Progenitor cell of endocrine pancreas (in vitro differentiated cells): ENCODE measurements at places on chromosomes 6 and 20.

DNA sequence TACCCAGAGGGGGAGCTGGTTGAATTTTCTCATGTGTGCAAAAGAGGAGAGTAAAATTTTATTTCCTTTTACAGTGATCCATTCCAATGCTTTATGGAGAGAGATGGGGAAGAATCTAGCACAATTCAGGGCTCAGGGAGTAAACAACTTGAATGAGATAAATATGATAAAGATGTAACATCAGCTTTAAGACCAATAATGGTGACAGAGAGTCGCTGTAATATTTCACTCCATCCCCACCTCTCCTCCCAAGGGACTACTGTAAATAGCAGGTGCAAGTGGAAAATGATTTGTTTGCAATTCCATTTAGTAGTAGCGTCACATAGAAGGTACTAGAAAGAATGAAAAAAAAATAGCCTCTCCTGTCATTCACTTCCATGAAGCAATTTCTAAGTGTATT lies 4.8 kb downstream of the CRISP3 start:
- no peaks in the 10 kb centered on the region for H3K36me3 ChIP-seq
- H3K27ac ChIP-seq, result no peak overlapping the region
- H3K27me3 ChIP-seq, result no peaks in the 10 kb centered on the region
- H3K4me1 ChIP-seq, result peaks cover 7% of the 10 kb centered on the region
- H3K4me3 ChIP-seq, result no peak overlapping the region

- no peak for DNase-seq
- H3K36me3 ChIP-seq, result no peaks in the 10 kb centered on the region
These were observed 152.4 kb upstream of the SNX9 start for GRCh38 chr6:157670466-157671186.

- peaks cover 2% of the 10 kb centered on the region for H3K4me1 ChIP-seq
- H3K27ac ChIP-seq, result no peak overlapping the region
- no peak overlapping the region for H3K4me3 ChIP-seq
- peaks cover 20% of the 10 kb centered on the region for H3K27me3 ChIP-seq
These were observed 54.2 kb upstream of the SIRPA start for GRCh38 chr20:1840817-1841553.

DNA sequence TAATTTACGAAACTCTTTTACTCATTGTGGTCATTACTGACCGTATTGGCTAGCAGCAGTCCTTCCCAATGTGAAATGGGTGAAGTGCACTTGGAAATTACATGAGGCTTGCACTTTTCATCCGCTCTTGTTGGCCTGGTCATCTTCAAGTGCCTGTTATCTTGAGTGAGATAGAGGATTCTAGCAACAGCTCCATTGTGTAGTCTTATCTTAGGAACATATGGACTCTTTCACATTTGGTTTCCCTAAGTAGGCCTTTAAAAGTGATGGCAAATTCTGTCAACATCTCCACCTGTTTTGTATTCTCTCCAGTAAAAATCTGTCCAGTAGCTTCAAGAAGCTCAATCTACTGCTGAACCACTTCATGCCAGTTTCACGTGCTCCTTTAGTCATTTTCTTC lies 114.8 kb upstream of the MARCKS start:
- H3K27me3 ChIP-seq, result no peaks in the 10 kb centered on the region
- no peak for DNase-seq
- no peak overlapping the region for H3K27ac ChIP-seq
- H3K36me3 ChIP-seq, result no peaks in the 10 kb centered on the region

- H3K27me3 ChIP-seq, result no peaks in the 10 kb centered on the region
- H3K27ac ChIP-seq, result no peak overlapping the region
- H3K4me3 ChIP-seq, result no peak overlapping the region
- H3K4me1 ChIP-seq, result peaks cover 14% of the 10 kb centered on the region
- peaks cover 21% of the 10 kb centered on the region for H3K36me3 ChIP-seq
These were observed 77.0 kb downstream of the WDR27 start for GRCh38 chr6:169624785-169625184.

- no peak overlapping the region for H3K4me3 ChIP-seq
- no peaks in the 10 kb centered on the region for H3K36me3 ChIP-seq
- H3K27me3 ChIP-seq, result no peaks in the 10 kb centered on the region
- no peak for DNase-seq
These were observed 128.3 kb downstream of the FOXA2 start for GRCh38 chr20:22456109-22456508.

DNA sequence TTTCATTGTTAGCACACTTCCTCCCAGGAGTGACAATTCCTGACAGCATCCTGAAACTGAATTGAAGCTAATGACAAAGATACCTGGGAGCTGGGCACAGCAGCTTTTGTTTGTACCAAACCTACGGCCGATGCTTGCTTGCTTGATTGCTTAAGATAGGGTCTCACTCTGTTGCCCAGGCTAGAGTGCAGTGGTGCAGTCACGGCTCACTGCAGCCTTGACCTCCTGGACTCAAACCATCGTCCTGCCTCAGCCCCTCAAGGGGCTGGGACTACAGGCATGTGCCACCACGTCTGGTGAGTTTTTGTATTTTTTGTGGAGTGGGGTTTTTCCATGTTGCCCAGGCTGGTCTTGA lies 84.7 kb upstream of the SCP2D1 start:
- H3K4me3 ChIP-seq, result no peak overlapping the region
- peaks cover 20% of the 10 kb centered on the region for H3K27me3 ChIP-seq
- no peak overlapping the region for H3K27ac ChIP-seq
- H3K4me1 ChIP-seq, result peaks cover 27% of the 10 kb centered on the region
- no peak for DNase-seq

DNA sequence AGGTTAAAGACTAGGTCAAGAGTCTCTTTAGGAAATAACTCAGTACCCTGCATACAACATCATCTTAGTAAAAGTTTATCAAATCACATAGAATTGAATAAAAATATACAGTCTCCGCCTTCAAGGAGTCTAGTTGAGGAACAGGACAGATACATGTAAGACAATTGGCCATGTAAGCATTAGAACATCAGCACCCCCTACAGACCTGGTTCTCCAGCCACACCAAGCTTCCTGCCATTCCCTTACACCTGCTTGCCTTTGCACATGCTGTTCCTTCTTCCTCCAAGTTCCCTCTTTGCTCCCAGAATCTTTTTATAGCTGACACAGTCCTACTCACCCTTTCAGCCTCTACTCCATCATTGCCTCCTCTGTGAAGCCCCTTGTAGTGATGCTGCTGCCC lies 187.8 kb upstream of the LRFN2 start:
- H3K27ac ChIP-seq, result no peak overlapping the region
- no peak overlapping the region for H3K4me3 ChIP-seq
- H3K4me1 ChIP-seq, result no peaks in the 10 kb centered on the region
- H3K27me3 ChIP-seq, result peaks cover 3% of the 10 kb centered on the region
- no peak for DNase-seq
- H3K36me3 ChIP-seq, result no peaks in the 10 kb centered on the region

GRCh38 chr20:48281501-48281900 lies 496.2 kb upstream of the SULF2 start:
- H3K36me3 ChIP-seq, result no peaks in the 10 kb centered on the region
- DNase-seq, result no peak
- peaks cover 26% of the 10 kb centered on the region for H3K4me1 ChIP-seq
- no peaks in the 10 kb centered on the region for H3K27me3 ChIP-seq
- no peak overlapping the region for H3K27ac ChIP-seq

DNA sequence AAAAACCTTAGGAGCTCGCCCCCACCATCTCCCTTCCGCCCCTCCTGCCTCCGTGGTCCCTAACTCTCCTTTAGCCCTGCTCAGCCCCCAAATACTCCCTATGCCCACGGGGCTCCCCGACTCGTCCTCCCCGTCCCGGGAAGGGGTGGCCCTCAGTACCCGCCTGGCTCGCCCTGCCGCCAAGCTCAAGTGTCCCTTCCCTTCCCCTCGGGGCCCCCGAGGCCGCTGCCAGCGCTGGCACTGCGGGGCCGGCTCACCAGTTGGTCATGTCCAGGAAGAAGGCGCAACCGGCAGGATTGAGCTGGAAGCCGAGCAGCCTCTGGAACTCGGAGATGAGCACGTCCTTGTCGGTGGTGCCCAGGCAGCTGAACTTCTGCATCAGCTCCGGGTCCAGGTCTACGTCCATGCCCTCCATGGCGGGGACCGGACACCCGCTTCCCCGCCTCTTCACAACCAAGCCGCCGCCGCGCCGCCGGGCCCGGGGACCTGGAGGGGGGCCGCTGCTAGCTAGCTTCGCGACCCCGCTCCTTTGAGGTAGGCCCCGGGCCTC lies 303 bp downstream of the ILRUN start:
- no peaks in the 10 kb centered on the region for H3K36me3 ChIP-seq
- no peaks in the 10 kb centered on the region for H3K27me3 ChIP-seq
- H3K4me1 ChIP-seq, result peaks cover 24% of the 10 kb centered on the region

GRCh38 chr20:56786503-56786902 lies 157.4 kb downstream of the TFAP2C start:
- H3K27me3 ChIP-seq, result peaks cover 9% of the 10 kb centered on the region
- DNase-seq, result no peak
- H3K4me3 ChIP-seq, result no peak overlapping the region
- H3K36me3 ChIP-seq, result no peaks in the 10 kb centered on the region
- peaks cover under 1% of the 10 kb centered on the region for H3K4me1 ChIP-seq

- no peak overlapping the region for H3K4me3 ChIP-seq
- peaks cover 16% of the 10 kb centered on the region for H3K4me1 ChIP-seq
- no peak overlapping the region for H3K27ac ChIP-seq
- H3K36me3 ChIP-seq, result no peaks in the 10 kb centered on the region
These were observed 506.7 kb downstream of the KIF16B start for GRCh38 chr20:16066571-16066970.

DNA sequence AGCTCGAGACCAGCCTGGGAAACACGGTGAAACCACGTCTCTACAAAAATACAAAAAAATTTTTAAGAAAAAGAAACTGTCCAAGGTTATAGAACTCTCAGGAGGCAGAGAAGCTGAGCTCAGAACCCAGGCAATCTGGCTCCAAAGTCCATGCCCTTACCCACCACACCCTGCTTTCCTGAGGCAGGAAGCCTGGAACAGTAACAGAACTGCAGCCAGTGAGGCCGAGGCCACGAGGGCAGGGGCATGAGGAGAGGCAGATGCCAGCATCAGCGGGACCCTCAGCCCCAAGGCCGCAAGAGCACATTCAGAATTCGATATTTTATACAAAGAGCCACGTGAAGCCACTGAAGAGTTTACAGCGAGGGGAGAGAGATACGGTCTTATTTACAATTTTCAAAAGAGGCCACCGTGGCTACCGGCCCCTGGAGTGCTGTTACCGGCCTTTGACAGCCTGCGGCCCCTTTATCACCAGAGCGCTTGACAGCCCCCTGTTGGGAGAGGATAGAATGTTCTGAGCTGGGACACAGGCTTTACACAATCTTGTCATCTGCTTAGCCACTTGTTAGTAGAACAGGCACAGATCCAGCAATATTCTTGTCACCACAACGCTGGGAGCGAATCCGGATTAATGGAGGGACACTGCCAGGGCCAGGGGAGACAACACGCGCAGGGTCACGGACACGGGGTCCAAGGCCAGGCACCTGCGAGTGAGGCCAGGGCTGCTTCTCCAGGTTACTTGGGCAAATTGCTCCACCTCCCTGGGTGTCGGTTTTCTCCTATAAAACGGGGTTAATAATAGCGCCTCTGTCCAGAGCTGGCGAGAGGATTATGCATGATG lies 5.6 kb downstream of the SPATA2 start:
- no peaks in the 10 kb centered on the region for H3K27me3 ChIP-seq
- H3K36me3 ChIP-seq, result peaks cover 8% of the 10 kb centered on the region
- H3K4me3 ChIP-seq, result no peak overlapping the region
- DNase-seq, result no peak

DNA sequence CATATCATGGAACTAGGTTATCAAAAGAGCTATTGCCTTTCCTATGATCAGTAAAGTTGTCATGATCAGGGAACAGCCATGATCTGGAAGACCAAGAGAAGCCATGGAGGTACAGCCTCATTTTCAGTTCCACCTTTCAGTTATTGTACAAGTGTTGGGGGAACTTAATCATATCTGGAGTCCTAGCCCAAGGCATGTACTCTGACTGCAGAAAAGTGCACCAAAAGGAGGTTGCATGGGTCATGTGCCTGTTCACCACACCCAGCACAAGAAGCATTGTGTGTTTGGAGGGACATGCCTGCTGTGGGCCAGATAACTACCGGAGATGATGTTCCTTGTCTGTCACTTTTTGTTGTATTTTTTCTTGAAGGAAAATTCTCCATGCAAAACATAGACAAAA lies 185.8 kb upstream of the MAN1A1 start:
- H3K36me3 ChIP-seq, result no peaks in the 10 kb centered on the region
- H3K27ac ChIP-seq, result no peak overlapping the region
- no peaks in the 10 kb centered on the region for H3K4me1 ChIP-seq
- H3K4me3 ChIP-seq, result no peak overlapping the region
- no peak for DNase-seq
- H3K27me3 ChIP-seq, result peaks cover 3% of the 10 kb centered on the region
